ENCODE measurements at places on chromosomes 11 and 22. TPM values are rescaled to one million over a fixed set of nuclear protein-coding genes. Genes with fewer than 3 reads are reported as not detected.

Gene MPST
- total RNA-seq = 219 TPM

Gene NFRKB
- total RNA-seq = 30.1 TPM

Gene PHLDA2
- 58.5 TPM for total RNA-seq

Gene RAB36
- total RNA-seq = 5.7 TPM

Gene CCDC15
- total RNA-seq = 3.1 TPM

Gene NAALADL1
- total RNA-seq = 21.7 TPM

Gene MMP27
- total RNA-seq = not detected

DNA sequence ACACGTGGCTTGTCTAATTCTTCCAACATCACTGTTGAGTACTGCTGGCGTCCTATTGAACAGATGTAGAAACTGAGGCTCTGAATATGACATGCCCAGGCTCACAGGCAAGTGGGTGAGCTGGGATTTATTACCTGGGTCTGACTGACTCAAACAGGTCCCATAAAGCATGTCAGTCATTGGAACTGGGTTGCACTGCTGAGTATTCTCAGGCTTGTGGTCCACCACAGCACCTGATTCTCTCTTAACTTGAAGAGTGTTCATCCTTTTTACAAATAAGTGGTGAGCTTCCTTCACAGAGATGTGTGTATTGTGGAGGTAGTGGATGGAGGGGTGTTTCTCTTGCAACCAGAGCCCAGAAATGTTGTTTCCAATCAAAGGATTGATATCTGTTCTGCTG lies 44.5 kb downstream of the SC5D start:
- DNase-seq = no peak

DNA sequence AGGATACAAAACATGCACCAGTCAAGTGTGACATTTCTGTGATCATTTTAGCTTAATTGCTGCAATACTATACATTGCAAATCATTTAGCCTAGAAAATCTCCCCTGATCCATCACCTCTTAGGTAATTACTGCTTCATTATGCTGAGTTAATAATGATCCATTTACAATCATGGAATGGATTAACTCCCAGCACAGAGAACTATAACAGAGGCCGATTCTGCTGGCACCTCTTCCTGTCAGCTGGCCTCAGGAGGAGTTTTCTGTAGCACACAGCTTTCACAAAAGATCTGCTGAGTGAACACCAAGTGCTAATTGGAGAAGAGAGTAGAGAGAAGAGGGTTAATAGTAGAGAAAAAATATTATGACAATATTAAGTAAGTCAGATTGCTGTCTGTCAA lies 591.8 kb upstream of the KIRREL3 start:
- DNase-seq = no peak

DNA sequence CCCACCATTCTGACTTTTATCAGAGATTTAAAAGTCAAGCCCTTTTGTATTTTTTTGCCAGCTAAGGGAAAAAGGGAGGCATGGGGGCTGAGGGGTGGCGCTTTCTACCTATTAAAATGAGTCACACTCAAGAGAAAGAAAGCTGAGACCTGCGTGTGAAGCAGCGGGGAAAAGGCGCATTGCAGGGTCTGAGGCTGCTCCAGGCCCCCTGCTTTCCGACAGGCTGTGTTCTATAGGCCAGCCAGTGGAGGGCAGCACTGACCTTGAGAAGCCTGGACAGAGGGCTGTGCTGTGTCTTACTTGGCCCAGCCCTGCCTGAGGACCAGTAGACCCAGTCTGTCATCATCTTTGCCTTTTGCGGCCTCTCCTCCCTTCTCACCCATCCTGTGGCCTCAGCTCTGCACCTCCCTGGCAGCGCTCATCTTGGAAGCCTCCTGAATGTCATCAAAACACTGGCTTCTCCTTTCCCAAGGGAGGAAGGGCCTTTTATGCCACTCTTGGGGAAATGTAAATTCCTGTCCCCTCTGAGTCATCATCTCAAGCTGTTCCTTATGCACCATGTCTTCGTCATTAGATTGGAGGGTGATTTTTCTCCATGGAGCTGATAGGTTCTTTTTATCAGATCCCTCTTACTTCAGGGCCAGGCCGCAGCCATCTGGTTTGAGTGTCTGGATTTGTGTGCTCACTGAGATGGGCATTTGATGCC lies 12.6 kb upstream of the MAPK8IP1 start:
- DNase-seq = no peak

GRCh38 chr22:30008401-30008800 lies 71.9 kb upstream of the HORMAD2 start:
- no peak for DNase-seq

DNA sequence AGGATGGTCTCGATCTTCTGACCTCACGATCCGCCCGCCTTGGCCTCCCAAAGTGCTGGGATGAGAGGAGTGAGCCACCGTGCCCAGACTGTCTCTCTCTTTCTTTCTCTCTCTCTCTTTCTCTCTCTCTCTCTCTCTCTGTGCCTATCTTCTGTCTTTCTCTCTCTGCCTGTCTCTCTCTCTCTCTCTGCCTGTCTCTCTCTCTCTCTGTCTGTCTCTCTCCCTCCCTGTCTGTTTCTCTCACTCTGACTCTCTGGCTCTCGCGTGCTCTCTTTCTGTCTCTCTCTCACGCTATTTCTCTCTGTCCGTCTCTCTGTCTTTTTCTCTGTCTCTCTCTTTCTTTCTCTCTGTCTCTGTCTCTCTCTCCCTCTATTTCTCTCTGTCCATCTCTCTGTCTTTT lies 3911.2 kb upstream of the OR11H1 start:
- DNase-seq = no peak

DNA sequence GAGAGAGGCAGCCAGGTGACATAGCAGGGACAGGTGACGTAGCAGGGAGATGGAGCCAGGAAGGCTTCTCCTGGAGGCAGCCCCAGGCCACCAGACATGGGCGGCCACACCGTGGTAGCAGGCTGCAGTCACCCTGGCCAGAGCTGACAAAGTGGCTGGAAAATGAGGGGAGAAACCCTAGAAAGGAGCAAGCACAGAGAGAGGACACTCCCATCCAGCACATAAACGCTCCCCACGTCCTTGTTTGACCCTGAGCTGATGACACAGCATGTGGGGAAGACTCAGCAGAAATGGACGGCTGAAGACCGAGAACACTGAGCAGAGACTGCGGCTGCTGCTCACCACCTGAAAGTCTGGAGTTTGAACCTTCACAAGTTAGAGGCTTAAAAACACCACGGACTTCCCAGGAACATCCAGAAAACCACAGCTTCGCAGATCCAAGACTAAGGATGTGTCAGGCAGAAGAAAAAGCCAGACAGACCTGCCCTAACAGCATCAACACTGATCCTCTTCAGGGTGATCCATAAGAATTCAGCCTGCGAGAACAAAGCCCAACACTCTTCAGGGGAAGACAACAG lies 28.7 kb downstream of the DRD4 start:
- DNase-seq = no peak

- DNase-seq = no peak
These were observed 61.6 kb downstream of the LRP5 start for GRCh38 chr11:68373815-68374501.

DNA sequence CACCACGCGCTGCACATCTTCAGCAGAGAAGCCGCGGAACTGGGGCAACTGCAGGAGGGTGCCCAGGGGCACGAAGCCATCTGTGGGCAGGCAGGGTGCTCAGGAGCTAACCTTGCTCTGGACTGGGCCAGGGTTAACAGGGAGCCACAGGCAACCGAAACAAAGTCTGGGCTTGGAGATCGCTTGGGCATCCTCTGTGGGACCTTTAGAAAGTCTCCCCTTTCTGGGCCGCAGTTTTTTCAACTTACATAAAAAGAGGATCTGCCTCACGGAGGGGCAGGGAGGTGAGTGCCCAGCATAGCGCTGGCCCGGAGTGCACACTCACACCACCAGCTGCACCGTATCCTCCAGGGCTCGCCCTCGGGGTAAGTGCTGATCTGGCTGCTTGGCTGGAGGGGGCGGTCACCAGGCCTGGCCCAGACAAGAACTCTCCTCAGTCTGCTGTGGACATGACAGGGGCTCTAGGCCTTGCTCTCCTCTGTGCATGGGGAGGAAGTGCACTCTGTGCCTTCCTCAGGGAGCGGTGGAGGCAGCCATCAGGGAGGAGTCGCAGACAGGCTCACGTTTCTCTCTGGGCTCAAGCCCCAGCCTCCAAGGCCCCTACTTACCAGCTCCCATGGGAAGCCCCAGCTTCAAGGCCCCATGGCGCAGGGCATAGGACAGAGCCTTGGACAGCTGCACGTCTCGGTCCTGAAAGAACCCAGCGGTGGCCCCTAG lies 937 bp downstream of the TRPT1 start:
- DNase-seq = no peak

GRCh38 chr22:47144076-47144765 lies 381.8 kb downstream of the TBC1D22A start:
- DNase-seq = no peak

- DNase-seq = no peak
These were observed 4.4 kb downstream of the TP53I11 start for GRCh38 chr11:44946263-44946662.

DNA sequence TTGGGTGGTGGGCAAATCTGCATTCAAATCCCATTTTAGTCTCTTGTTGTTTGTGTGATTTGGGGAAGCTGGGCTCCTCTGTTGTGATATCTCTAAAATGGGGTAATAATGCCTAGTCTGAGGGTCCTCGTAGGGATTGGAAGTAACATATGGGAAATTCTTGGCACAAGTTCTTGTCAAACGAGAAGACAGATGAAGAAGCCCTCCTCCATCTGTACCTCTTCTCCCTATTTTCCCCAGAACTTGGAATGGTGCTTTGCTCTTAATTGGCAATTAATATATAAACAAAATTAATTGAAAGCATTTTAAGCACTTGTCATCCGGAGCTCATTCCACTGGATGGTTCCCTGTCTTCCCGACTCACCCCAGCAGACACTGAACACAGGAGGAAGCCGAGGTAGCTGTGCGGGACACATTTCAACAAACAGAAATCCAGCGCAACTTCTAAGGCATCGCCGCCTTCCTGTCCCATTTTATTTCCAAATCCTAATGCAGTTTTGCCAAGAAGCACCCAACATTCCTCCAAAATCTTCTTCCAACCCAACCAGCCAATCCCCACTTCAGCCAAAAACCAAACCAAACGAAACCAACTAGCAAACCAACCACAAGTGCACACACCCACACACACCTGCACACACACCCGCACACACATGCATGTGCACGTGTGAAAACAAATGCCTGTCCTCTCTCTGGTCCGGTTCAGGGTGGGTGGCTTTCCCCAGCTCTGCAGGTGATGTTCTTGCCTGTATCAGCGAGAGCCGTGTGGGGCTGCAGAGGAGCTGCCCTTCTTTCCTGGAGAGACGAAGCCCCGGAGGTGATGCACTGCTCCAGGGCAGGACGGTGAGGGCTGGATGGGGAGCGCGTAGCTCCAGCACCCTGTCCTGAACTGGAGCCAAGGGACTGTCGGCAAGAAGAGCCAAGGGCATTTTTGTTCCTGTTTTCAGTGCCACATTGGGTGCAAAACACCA lies 100.8 kb upstream of the B3GAT1 start:
- no peak for DNase-seq

DNA sequence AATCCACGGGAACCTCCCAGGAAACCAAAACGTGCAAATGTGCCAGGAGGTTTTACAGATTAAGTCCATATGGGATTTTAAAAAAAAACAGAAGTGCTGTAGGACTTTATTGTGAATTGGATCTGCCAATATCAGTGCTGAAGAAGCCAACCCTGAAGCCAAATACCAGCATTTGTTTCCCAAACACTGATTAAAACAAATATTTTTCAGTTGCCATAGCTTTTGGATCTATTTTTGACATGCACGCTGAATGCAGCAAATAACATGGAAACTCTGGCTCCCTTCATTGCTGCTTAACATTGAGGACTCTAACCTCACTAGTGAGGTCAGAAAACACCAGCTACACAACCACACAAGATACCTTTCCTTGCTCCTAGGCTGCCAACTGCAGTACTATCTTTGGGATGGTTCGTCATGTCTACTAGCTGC lies 28.4 kb upstream of the SIK2 start:
- DNase-seq = no peak

- DNase-seq = no peak
These were observed 630.7 kb downstream of the TBC1D22A start for GRCh38 chr22:47393191-47393590.
